Stimulated activated CD8-positive, alpha-beta memory T cell treated with anti-CD3 and anti-CD28 coated beads, Interleukin-7, amount 100 ng/mL, for 1 hour (primary cell): ENCODE measurements at places on chromosomes 1 and 21.

DNA sequence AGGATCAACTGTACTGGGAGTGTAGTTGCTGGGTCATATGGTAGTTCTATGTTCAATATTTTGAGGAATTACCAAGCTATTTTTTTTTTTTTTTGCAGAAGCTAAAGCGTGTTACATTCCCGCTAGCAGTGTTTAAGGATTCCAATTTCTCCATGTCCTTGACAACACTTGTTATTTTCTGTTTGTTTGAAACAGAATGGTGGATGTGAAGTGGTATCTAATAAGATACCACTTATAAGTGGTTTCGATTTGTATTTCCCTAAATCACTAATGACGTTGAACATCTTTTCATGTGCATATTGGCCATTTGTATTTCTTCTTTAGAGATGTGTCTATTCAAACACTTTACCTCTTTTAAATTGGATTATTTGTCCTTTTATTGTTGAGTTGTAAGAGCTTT is 112.2 kb downstream of the DISP1 start:
- no peak for DNase-seq

GRCh38 chr1:10361515-10361914 is 37.3 kb upstream of the PGD start:
- no peak for DNase-seq

- no peak for DNase-seq
Observed at GRCh38 chr21:36479415-36480402, at the start of gene CLDN14. CLDN14 (minus strand) TSS chr21:36480122; CDS start chr21:36461695, 18,427 bp downstream.

DNA sequence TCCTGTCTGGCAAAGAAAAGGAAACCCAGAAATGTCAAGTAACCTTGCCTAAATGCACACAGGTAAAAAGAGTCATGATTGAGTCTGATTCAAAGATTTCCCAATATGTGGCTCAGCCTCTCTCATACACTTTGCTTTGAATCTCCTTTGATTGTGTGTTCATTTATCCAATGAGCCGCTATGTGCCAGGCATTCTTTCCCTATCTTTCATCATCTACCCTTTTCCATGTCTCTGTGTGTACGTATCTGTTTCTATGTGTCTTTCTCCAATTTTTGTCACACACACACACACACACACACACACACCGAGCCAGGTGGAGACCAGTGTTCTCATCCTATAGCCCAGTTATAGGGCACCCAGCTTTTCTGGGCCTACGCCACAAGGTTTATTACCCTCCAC is 35.7 kb upstream of the BCL9 start:
- DNase-seq = no peak

DNA sequence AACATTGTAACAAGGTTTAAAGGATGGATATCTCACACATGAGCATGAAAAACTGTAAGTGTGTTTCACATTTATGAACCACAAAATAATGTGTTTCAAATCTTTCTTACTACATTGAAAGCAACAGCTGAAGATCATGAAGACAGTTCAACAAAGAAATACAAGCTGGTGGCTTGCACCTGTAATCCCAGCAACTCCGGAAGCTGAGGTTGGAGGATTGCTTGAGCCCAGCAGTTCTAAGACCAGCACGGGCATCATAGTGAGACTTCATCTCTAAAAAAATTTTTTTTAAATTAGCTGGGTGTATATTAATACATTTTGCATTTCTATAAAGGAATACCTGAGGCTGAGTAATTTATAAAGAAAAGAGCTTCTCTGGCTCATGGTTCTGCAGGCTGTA is 27.1 kb upstream of the C1orf198 start:
- DNase-seq = no peak

GRCh38 chr1:210587566-210587965 is 258.9 kb downstream of the HHAT start:
- no peak for DNase-seq

DNA sequence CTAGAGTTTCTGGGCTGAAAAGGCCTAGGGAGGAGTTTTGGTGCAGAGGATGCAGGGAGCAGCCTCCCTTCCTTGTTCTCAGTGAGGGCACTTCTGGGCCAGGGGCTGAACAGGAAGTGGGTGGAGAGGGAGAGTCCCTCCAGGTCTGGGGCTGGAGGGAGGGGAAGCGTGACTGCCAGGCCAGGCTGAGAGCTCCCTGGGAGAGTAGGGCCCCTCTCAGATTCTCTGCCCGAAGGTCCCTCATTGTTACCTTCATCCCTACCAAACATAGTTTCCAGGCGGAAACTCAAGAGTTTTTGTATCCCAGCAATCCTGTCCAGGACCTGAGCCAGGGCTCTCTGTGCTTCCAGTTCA is 36.8 kb downstream of the CITED4 start:
- no peak for DNase-seq

DNA sequence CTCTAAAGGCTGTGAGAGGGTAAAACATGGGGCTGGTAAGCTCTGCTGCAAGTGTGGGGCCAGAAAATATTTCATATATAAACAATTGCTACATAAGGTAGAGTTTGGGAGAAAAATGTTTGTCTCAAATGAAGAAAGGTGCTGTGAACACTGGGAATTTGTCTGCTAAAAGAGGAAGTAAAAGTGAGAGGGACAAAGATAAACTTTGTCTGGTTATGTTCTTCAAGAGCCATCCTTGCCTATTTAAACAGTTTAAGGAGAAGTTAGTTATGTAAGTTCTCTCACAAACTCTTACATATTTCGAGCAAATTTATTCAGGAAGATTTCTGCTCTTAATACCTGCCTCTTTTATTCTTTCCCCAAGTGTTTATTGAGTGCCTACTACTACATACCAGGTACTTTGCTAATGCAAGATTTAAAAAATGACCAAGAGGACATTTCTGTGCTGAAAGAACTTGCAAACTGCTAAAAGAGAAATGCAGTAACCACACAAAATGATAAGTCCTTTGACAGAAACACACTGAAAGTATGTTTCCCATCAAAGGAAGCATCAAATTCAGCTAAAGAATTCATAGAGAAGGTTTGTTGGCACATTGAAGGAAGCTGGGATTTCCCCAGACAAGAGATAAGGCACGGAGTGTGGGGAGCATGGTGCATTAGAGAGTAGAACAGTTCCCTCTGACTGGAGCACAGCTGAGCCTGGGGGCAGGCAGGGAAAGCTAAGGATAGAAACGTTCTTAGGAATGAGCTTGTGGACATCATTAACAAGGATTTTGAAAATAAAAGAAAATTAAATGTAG is 549.1 kb downstream of the PTBP2 start:
- no peak for DNase-seq

GRCh38 chr1:201739492-201740085 is 89.4 kb upstream of the IPO9 start:
- DNase-seq = peak; percentile 10

- no peak for DNase-seq
Observed at GRCh38 chr1:178727014-178727895, 2.2 kb downstream of the RALGPS2 start.

GRCh38 chr1:56808410-56808809 is 10.8 kb downstream of the FYB2 start:
- DNase-seq = no peak

GRCh38 chr1:161214369-161214768 is 726 bp upstream of the FCER1G start:
- DNase-seq = no peak

- DNase-seq = no peak
Observed at GRCh38 chr1:65395887-65396612, 24.4 kb upstream of the LEPR start.

GRCh38 chr1:111813440-111814304 is 58.0 kb downstream of the DDX20 start:
- DNase-seq = no peak

DNA sequence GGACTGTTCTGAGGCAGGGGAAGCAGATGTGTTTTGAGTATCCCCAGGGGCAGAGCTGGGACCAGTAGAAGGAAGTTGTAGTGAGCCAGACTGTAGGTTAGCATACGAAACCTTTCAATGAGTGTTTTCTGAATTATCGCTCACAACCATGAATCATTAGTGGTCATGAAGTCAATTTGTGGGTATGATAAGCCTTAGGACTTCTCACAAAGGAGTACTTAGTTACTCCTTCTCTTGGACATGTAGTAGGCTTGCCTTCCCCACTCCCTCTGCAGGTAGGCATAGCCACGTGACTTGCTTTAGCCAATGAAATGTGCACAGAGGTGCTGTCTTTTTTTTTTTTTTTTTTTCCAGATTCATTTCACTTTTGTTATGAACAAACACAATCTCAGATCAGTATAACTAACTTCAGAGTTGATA is 23.9 kb upstream of the FAAH start:
- DNase-seq = no peak

GRCh38 chr1:237542525-237543418 is 347.9 kb downstream of the ZP4 start:
- DNase-seq = no peak

DNA sequence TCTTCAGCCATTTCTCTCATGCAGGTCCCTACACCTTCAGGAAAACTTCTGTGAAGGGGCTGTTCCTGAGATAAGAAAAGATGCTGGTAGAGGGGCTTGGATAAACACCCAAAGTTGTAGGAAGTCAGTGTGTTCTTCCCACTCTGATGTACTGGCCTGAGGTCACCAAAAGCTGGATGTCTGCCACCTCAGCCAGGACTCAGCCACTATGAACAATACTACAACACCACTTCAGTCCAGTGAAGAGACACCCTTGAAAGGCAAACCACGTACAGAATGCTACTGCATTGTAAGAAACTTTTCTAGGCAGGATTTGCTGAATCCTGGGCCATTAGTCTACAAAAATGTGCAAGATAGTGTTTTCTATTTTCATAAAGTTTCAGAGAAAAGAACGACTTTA is 2.4 kb downstream of the PTPN14 start:
- no peak for DNase-seq

DNA sequence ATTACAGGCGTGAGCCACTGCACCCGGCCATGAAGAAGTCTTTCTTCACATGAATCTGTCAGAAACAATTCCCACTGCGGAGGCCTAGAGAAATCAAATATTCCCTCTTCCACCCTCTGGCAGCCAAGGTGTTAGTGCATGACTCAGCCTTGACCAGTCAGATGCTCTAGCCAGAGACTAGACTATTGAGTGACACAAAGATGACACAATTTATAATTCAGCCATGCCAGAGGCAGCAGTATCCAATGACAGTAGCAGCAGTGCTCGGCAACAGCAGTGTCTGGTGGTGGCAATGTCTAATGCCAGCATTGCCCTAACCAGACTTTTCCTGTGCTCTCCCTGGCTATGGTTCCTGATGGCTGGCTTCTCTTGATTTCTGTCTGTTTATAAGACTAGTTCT is 8.7 kb downstream of the CTXND2 start:
- DNase-seq = no peak

DNA sequence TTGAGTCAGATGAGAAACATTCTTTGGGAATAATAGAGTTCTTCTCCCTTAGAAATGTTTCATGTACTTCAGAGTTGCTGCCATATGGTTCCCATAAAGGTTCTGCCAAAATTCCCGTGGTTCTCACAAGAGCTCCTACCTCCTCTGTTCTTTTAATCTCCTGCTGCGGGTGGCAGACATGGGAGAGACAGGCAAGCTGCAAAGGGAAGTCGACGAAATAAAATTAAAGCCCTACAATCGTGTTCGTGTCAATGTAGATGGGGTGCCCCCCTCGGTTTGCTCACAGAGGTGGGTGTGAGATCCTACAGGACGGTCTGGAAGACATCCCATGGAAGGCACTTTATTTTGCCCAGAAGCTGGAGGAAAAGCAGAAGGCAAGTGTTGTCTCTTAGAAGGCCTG is 276.0 kb downstream of the RWDD3 start:
- DNase-seq = no peak

DNA sequence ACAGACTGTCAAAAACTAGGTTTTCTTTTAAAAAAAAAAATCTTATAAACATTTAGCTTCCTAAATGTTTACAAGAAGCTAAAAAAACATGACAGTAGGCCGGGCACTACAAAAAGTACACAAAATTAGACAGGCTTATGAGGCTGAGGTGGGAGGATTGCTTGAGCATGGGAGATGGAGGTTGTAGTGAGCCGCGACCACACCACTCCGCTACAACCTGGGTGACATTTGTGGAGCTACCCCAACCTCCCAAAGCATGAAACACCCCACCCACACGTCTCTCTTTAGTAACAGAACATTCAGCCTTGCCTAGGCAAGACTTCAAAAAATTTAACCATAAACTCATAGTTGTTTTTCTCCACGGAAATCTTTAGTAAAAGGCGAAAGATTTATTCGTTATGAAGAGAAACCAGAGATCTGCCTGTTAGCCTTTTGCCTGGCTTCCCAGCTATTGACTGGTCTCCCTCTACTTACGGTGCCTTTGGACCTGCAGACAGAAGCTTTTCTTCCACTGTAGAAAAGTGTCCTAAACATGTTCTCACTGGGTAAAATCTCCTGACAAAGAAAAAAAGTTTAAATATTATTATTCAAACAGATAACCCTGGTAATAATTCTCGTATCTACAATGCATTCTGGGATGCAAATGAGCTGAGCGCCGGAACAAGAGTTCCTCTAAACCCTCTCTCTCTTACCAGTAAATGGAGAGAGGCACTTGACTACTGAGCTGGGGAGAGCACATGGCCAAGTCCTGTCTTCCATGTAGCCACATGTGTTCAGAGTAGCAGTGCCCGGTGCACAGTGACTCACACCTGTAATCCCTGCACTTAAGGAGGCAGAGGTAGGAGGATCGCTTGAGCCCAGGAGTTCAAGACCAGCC is 9.2 kb downstream of the RNU5D-1 start:
- DNase-seq = no peak

DNA sequence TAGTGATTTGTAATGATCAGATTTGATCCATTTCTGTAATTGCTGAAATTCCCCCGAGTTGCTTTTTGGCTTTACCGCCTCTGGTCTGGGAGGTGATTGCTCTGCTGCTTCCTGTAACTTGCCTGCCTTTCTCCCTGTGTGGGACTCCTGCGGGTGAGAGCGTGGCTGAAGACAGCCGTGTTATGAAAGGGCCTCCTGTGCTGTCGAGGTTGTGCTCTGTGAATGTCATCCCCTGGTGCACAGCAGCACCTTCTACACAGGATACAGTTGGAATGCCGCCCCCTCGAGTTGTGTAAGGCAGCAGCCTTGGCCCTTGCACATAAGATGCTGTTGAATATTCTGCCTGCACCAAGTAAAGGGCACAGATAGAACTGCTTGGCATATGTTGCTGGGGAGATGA is 5.9 kb downstream of the SOD1 start:
- DNase-seq = no peak

DNA sequence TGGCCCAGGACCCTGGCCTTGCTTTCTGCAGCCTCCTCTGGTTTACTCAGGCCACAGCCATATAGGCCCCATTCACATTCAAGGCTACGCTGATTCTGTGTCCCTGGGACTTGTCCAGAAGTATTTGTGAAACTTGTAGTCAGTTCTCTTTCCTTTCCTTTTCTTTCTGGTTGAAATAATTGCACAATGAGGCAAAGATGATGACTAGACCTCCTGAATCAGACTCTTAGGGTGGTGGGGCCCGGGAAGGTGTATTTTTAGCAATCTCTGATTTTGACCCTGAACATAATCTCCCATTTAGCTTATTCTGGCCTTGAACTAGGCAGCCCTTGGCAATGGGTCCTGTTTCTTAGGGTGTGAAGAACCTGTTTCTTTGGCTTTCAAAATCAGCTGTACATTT is 39.9 kb downstream of the STUM start:
- no peak for DNase-seq

GRCh38 chr1:15113146-15113545 is 40.4 kb upstream of the TMEM51 start:
- DNase-seq = no peak
